ENCODE measurements at places on chromosomes 6 and 20.

GRCh38 chr6:50850223-50851048, 31.8 kb downstream of the TFAP2B start:
- no peak for DNase-seq

- DNase-seq, result no peak
Observed at GRCh38 chr6:112464901-112465665, 118.0 kb downstream of the RFPL4B start.

- no peak for DNase-seq
Observed at GRCh38 chr20:45174434-45175364, at the start of gene PI3. TSS of gene PI3 (plus strand) at chr20:45174902. CDS start at chr20:45174923, 21 bp downstream.

- DNase-seq, result no peak
Observed at GRCh38 chr6:21219241-21219640, 374.3 kb upstream of the SOX4 start.

DNA sequence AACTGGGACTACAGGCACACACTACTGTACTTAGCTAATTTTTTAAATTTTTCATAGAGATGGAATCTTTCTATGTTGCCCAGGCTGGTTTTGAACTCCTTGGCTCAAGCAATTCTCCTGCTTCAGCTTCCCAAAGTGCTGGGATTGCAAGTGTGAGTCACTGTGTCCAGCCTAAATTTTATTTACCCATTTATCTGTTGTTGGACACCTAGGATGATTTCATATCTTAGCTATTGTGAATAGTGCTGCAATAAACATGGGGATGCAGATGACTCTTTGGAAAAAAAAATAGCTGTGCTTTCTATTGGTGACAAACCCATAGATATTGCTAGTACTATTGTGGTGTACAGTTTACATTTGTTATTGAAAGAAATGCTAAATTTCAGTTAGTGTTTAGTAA, 19.6 kb upstream of the SYNCRIP start:
- no peak for DNase-seq

- no peak for DNase-seq
Observed at GRCh38 chr20:5349448-5349847, 32.7 kb upstream of the PROKR2 start.

- DNase-seq, result no peak
Observed at GRCh38 chr6:72580281-72580940, 41.5 kb upstream of the KCNQ5 start.

- no peak for DNase-seq
Observed at GRCh38 chr6:16562498-16562897, 198.8 kb downstream of the ATXN1 start.

DNA sequence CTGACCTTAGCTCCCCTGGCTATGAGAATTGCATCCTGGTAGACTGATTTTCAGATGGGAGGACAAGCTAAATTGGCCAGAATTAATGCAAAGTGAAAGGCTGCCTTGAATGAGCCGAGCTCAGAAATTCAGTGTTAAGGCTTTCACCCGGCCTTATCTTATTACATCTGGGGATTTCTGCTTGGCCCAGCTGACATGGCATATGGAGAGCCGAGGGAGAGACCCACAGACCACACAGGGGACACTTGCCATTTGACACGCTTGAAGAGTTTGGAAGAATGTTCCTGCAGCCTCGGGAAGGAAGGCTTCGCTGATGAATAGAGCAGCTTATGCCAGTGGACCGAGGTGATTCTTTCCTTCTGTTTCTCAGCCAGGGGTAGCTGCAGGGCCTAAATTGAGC, 9.0 kb downstream of the MOCS3 start:
- no peak for DNase-seq

DNA sequence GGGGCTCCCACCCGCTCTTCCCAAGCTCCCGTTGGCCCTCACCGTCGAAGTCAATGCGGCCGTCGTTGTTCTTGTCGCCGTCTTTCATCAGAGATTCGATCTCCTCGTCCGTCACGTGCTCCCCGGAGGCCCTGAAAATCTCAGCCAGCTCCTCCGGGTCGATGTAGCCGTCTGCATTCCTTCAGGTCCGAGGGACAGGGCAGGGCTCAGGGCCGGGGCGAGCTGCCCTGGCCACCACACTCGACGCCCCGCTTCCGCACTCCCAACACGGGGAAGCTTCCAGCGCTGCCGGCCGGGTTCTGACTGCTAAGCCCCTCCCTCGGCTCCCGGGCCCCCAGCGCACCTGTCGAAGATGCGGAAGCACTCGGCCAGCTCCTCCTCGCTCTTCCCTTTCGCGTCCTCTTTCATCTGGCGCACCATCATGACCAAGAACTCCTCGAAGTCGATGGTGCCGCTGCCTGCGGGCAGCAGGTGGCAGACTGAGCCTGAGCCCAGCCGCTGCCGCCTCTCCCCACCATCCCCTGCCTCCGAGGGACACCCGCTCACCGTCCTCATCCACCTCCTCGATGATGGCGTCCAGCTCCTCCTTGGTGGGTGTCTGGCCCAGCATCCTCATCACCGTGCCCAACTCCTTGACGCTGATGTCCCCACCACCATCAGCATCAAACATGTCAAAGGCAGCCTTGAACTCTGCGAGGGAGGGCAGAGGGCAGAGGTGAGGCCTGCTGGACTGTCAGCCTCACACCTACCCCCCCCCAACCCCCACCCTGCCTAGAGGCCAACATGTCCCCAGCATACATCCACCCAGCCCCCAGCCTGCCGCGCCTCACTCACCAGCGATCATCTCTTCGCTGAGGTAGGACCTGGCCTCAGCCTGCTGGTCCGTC, 2.9 kb downstream of the TNNC2 start:
- no peak for DNase-seq

DNA sequence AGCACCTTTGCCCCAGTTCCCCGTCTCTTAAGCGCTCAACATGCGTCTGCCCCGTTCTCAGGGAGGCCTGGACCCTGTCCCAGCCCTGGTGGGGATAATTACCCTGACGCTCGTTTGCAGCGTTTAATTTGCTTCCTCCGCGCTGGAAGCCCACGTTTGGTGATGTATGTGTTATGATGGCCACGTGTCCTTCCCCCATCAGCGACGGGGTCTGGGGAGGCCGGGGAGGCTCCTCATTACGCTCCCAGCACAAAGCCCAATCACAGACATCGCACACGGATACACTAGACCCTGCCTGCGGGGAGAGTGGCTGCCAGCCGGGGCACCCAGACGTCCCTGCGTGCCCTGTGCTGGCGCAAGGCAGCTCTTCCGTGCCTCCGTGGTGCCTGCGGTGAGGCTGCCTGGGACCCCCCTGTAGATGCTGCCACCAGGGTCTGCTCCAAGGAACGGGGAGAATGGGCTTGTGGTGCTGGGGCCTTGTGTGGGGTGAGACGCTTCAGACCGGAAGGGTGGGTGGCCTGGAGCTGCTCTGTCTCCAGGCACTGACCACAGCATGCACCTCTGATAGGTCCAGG, 10.2 kb upstream of the CHRNA4 start:
- no peak for DNase-seq

- DNase-seq, result no peak
Observed at GRCh38 chr6:162785632-162786242, 58.0 kb downstream of the PACRG start.

GRCh38 chr6:165805636-165806035, 142.6 kb upstream of the PDE10A start:
- no peak for DNase-seq

GRCh38 chr6:12138381-12138780, 126.3 kb downstream of the HIVEP1 start:
- DNase-seq, result no peak

DNA sequence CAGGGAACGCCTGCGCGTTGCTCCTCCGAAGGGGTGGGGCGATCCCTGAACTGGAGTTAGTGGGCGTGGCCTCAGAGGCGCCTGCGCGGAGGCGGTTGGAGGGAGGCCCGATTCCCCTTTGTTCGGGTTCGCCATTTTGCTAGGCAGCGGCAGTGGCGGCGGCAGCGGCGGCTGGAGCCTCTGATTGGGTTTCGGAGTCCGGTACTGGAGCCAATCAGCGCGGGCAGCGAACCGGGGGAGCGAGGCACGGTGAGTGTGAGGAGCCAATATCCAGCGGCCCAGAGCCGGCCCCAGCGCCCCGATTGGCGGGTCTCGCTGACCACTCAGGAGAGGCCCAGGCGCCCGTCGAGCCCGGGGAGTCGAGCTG, at the start of gene NFYA:
Gene NFYA, plus strand, starts transcription at position 139 of the 367 bp plus-strand sequence. CDS start 6,116 bp downstream, outside the sequence.
- no peak for DNase-seq

DNA sequence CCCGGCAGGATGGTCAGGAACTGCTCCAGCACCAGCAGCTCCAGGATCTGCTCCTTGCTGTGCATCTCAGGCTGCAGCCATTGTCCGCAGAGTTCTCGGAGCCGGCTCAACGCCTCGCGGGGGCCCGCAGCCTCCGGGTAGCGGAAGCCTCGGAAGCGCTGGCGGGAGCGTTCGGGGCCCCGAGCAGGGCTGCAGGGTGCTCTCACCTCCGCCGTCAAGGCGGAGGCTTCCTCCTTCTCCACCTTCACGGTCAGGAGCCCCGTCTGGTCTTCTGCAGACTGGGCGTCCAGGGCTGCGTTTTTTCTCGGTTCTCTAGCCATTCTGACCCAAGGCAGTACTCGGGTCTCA, 434 bp downstream of the ZKSCAN4 start:
- no peak for DNase-seq

- no peak for DNase-seq
Observed at GRCh38 chr20:8981482-8981881, 87.4 kb upstream of the PLCB4 start.

GRCh38 chr20:19605786-19606485, 152.1 kb upstream of the RIN2 start:
- DNase-seq, result no peak

GRCh38 chr6:48474136-48474535, 363.1 kb upstream of the PTCHD4 start:
- DNase-seq, result no peak

DNA sequence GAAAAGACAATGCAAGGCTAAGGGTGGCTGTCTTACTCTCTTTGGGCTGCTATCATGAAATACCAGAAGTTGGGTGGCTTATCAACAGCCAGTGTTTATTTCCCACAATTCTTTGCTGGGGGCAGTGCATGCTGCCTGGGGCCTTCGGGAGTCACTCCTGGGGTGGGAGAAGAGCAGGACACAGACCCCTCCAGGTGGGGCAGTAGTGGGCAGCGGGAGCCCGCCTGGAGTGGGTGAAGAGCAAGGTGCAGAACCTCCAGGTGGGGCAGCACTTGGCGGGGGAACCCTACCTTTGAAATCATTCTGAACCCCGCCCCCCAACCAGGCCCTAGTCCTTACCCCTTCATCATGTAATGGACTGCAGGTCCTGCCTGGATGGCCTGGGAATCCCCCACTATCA, 69.6 kb upstream of the THBS2 start:
- no peak for DNase-seq

- no peak for DNase-seq
Observed at GRCh38 chr6:137978252-137978896, 111.3 kb downstream of the TNFAIP3 start.

GRCh38 chr20:57409316-57409671, 18.1 kb downstream of the RBM38 start:
- no peak for DNase-seq

DNA sequence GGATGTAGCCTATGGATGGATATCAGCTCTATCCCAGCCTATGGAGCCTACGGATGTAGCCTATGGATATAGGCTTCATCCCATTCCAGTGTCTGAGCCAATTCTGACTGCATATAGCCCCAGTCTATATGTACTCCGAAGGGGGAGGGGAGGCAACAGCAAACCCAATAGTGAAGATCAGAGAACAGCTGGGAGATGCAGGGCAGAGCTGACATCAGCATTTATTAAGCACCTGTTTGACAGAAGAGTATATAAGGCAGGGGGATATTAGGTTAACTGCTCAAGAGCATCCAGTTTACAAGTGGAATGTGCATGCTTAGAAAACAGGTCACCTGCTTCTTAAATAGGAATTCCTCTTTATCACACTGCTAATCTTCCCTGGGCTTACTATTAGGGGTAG, 85.2 kb downstream of the TNFAIP3 start:
- DNase-seq, result no peak
